Stimulated activated CD4-positive, alpha-beta T cell treated with anti-CD3 and anti-CD28 coated beads, Interleukin-12 subunit alpha, Interleukin-12 subunit beta, amount 100 ng/mL, for 4 hours (primary cell): ENCODE measurements at places on chromosomes 1 and 21.

DNA sequence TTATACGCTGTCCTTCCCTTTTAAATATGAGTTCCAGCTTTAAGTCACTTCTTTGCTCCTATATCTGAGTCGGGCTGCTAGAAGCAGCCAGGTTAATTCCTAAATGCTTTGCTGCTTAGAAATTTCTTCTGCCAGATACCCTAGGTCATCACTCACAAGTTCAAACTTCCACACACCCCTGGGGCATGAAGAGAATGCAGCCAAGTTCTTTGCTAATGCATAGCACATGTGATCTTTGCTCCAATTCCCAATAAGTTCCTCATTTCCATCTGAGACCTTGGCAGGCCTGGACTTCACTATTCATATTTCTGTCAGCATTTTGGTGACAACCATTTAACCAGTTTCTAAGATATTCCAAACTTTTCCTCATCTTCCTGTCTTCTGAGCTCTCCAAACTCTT is 14.5 kb upstream of the APP start:
- DNase-seq = no peak

DNA sequence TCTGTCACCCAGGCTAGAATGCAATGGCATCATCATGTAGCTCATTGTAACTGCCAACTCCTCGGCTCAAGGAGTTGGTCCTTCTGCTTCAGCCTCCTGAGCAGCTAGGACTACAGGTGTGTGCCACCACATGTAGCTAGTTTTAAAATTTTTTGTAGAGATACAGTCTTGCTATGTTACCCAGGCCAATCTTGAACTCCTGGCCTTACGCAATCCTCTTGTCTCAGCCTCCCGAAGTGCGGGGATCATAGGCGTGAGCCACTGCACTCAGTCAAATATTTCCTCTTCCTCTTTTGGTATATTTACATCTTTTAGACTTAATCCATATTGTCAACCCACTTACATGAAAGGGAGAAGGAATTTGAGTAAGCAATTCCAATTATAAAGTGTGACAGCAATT is 121.1 kb downstream of the EVI5 start:
- no peak for DNase-seq

GRCh38 chr1:66929146-66929688 is 4.4 kb downstream of the MIER1 start:
- DNase-seq = no peak

GRCh38 chr1:233114159-233114558 is 163.7 kb downstream of the NTPCR start:
- DNase-seq = no peak

DNA sequence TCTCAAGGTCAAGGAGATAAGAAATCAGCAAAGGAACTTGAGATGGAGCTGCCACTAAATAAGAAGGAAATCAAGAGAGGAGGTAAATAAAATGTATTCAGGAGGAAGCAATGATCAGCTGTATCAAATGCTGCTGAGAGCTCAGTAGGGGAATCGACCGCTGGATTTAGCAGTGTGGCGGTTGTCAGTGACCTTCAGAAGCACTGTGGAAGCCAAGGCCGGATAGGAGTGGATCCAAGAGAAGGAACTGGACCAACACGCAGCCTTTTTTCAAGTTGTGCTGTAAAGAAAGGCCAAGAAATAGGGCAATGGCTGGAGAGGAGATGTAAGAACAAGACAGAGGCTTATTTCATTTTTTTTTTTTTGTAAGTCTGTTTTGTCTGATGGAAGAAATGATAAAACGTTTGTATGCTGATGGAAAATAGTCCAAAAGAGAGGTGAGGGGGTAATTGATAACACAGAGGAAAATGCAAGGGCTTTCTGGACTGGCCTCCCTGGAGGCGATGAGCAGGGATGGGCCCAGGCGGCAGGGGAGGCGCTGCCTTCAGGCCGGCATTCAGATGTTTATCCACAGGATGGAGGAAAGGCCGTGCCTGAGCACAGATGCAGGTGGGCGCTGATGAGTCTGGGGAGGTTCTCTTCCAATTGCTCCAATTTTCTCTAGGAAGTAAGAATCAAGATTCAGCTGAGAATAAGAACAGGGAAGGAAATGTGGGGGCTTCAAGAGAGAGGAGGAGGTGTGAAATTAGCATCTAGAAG is 17.5 kb upstream of the FAM43B start:
- no peak for DNase-seq

DNA sequence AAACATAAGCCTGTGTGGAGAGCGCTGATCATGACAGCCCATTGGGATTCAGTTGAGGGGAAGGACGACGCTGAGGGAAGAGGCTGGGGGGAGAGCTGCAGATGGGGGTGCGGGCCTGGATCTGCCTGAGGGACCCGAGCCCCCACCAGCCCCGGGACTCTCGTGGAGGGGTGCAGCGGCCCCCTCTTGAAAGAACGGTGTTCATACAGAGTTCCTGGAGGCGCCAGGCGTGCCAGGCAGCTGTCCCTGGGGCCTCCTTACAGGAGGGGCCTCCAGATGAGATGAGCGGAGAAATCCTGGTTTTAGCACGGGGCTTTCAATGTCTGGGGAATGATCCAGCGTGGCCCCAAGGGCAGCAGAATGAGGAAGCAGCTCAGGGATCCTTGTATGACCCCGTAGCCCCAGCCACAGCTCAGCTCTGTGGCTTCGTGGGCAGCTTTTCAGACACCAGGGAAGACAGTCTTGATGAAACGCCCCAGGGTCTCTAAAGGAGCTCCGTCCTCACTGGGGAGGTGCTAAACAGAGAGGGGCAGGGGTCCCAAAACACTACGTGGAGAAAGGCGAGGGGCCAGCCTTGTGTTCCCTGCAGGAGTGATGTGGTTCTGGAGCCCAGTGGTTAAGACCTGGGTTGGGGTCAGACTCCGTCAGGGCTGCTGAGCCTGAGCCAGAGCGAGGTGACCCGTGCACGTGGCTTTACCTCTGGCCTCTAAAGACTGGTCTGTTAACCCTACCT is 7.2 kb upstream of the DSCAM start:
- no peak for DNase-seq

- no peak for DNase-seq
Measured at GRCh38 chr1:162276493-162276892, 100.2 kb downstream of the SPATA46 start.

- DNase-seq = no peak
Measured at GRCh38 chr1:10374442-10374860, 24.4 kb upstream of the PGD start.
